ENCODE measurements at places on chromosomes 1 and 21.

- no peak for DNase-seq
- no peaks in the 10 kb centered on the region for H3K36me3 ChIP-seq
- no peak overlapping the region for H3K27ac ChIP-seq
- peak overlapping the region; percentile 84 for H3K4me3 ChIP-seq
- H3K27me3 ChIP-seq = peaks cover 22% of the 10 kb centered on the region
These were observed 1.8 kb upstream of the MCOLN2 start for GRCh38 chr1:84998642-84999280.

GRCh38 chr1:110676970-110677369 is 2.2 kb upstream of the KCNA3 start:
- DNase-seq = no peak
- H3K27ac ChIP-seq = no peak overlapping the region
- H3K4me3 ChIP-seq = no peak overlapping the region

DNA sequence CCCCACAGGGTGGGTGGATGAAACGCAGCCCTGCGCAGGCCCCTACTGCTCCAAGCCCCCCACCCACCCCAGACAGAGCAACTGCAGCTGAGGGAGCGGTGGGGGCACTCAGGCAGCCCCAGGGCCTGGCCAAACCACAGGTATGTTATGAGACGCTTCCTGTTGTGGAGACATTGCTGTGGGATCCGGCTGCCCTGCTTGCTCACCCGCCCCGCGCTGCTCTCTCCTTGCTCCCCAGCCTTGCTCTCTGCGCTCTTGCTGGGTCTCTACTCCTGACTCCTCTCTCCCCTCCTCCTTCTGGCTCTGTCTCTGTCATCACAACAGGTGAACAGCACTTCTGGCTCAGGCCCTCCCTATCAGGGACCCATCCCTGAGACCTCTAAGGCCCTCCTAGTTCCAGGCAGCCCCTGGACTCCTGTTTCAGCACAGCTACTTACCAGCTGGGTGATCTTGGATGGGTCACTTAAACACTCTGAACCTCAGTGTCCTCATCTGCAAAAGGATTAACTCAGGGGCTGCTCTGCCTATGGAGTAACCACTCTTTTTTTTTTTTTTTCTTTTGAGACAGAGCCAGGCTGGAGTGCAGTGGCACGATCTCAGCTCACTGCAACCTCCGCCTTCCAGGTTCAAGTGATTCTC is 15.9 kb downstream of the COL8A2 start:
- no peak overlapping the region for H3K27ac ChIP-seq
- no peaks in the 10 kb centered on the region for H3K4me1 ChIP-seq
- no peaks in the 10 kb centered on the region for H3K27me3 ChIP-seq

- no peaks in the 10 kb centered on the region for H3K36me3 ChIP-seq
- H3K4me1 ChIP-seq = no peaks in the 10 kb centered on the region
- no peak overlapping the region for H3K27ac ChIP-seq
- no peaks in the 10 kb centered on the region for H3K27me3 ChIP-seq
- no peak for DNase-seq
These were observed 18.4 kb downstream of the JUN start for GRCh38 chr1:58765441-58765840.

GRCh38 chr1:196309386-196309785 is 298.9 kb downstream of the KCNT2 start:
- no peak overlapping the region for H3K4me3 ChIP-seq
- DNase-seq = no peak
- no peaks in the 10 kb centered on the region for H3K4me1 ChIP-seq
- H3K27me3 ChIP-seq = no peaks in the 10 kb centered on the region
- H3K27ac ChIP-seq = no peak overlapping the region

DNA sequence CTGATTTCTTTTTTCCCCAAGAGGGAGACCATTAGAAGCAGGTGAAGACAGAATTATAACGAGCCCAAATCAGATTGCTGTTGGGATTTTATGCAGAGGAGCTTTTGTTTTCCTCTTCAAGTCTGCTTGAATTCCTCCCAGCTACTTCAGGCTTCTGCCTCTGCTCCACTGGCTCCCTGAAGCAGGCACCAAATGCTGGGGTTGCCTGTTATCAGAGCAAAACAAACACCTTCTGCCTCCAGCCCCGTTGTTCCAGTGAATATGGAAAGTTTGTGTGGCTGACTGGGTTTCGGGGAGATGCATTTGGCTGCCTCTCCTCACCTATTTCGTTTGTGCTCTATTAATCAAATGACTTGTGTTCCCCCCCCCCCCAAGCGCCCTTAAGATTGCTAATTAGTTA is 209.2 kb downstream of the URB2 start:
- no peaks in the 10 kb centered on the region for H3K27me3 ChIP-seq
- no peak overlapping the region for H3K27ac ChIP-seq
- no peaks in the 10 kb centered on the region for H3K4me1 ChIP-seq
- no peak overlapping the region for H3K4me3 ChIP-seq

GRCh38 chr1:67748630-67749029 is 63.6 kb downstream of the GADD45A start:
- peak overlapping the region; percentile 14 for H3K27ac ChIP-seq
- peaks cover 23% of the 10 kb centered on the region for H3K4me1 ChIP-seq
- H3K36me3 ChIP-seq = no peaks in the 10 kb centered on the region
- DNase-seq = no peak

GRCh38 chr1:189311915-189312314 is 1165.7 kb downstream of the BRINP3 start:
- no peaks in the 10 kb centered on the region for H3K4me1 ChIP-seq
- no peaks in the 10 kb centered on the region for H3K27me3 ChIP-seq
- H3K27ac ChIP-seq = no peak overlapping the region
- H3K36me3 ChIP-seq = no peaks in the 10 kb centered on the region
- H3K4me3 ChIP-seq = no peak overlapping the region
